Fibroblast of skin of right quadriceps (primary cell): ENCODE measurements at places on chromosomes 6 and 20.
A peak's percentile ranks its signal among the peaks of the same experiment; 100 is the strongest.

GRCh38 chr6:73985891-73986290, 289.9 kb downstream of the CD109 start:
- DNase-seq: peak; percentile 87

DNA sequence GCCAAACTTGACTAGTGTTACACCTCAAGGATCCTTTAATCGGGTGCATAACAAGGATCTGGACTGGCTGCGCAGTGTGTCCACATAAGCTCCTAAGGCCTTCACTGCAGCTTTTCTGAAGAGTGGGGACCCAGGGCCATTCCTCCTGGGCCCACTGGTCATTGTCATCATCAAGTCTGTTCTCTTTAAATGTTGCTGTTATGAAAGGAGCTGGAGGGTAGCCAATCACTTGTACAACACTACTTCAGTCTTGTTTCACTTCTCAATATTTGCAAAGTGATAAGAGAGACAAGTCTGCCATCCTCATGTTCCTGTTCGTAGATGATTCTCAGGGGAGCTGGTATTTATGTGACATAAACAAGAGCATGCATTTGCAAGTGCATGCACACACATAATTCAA, 149.8 kb downstream of the SYNDIG1 start:
- no peak for DNase-seq

DNA sequence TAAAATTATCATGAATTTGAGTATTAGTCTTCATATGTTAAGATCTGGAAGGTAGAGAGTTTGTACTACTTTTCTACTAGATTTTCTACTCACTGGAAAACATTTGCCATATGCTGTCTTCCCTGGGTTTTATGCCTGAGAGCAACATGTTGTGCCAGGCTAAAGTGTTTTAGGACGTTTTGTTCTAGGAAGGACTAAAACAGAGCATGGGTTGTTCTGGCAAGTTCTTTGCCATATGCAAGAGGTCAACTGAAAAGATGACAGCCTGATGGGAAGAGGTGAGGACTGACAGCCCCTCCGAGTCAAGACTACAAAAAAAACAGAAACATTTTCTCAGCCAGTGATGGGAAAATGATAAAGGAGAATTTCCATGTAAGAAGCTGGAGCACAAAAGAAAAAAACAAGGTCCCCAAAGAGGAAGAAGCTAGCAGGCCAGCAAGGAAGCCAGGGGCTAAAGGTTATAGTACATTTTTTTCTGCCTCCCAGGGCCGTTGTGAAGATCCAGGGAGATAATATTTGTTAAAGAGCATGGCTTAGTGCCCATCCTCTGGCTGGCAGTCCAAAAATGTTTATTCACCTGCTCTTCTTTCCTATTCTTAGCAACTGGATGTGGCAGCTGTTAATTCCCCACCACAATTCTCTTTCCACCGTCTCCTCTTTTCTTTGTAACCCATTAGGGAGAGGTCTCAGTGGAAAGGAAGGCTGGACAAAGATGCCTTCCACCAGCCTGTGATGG, 7.8 kb downstream of the SCGN start:
- DNase-seq: no peak

DNA sequence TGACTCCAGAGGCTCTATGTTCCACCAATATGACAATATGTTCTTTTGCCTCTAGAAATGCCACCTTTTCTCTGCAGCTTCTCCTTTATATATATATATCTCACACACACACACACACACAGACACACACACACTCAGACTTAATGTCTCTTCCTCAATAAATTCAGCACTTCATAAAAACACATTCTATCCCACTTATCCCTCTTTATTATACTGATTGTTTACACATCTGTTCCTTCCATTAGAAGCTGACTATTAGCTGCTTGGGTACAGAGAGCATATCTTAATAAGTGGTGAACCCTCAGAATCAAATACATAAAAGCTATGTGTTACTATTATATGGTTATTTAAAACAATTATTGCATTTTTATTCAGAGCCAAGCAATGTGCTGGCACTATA, 23.3 kb downstream of the NRSN1 start:
- DNase-seq: no peak

DNA sequence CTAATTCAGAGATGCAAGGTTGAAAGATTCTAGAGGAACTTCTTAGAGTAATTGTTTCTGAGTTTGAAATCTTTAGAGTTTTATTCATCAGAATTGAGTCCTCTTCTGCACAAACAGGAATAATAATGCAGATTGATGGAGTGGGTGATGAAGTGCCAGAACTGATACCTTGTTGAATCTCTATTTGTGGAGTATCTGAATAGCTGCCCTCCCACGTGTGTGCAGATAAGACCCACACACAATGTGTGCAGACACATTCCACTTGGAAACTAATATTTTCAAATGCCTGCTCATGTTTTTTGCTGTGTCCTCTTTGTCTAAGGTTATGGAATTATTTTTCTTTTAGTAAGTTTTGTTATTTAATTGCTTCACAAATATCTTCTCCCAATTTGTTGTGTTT, 1167.8 kb upstream of the MAP3K7 start:
- no peak for DNase-seq
